Lower lobe of right lung (tissue), 2 donors: ENCODE measurements at places on chromosomes 7 and 10. TPM values are rescaled to one million over a fixed set of nuclear protein-coding genes. Genes with fewer than 3 reads are reported as not detected.

GRCh38 chr7:73701357-73701995 is 18.0 kb downstream of the STX1A start:
- DNase-seq, result no peak
- H3K4me1 ChIP-seq, result peaks cover 17% of the 10 kb centered on the region
- H3K27me3 ChIP-seq, result no peaks in the 10 kb centered on the region
- no peak overlapping the region for H3K4me3 ChIP-seq
- no peak overlapping the region for H3K27ac ChIP-seq

- H3K4me3 ChIP-seq, result peak overlapping the region; percentile 90
- H3K4me1 ChIP-seq, result peaks cover 34% of the 10 kb centered on the region
- peaks cover 34% of the 10 kb centered on the region for H3K36me3 ChIP-seq
- H3K27ac ChIP-seq, result peak overlapping the region; percentile 100
- H3K27me3 ChIP-seq, result no peaks in the 10 kb centered on the region
These were observed 1.2 kb downstream of the KLF6 start for GRCh38 chr10:3783682-3784432.

GRCh38 chr7:39540320-39540719 is 25.9 kb upstream of the YAE1 start:
- no peak overlapping the region for H3K4me3 ChIP-seq
- H3K36me3 ChIP-seq, result no peaks in the 10 kb centered on the region
- H3K27me3 ChIP-seq, result no peaks in the 10 kb centered on the region

DNA sequence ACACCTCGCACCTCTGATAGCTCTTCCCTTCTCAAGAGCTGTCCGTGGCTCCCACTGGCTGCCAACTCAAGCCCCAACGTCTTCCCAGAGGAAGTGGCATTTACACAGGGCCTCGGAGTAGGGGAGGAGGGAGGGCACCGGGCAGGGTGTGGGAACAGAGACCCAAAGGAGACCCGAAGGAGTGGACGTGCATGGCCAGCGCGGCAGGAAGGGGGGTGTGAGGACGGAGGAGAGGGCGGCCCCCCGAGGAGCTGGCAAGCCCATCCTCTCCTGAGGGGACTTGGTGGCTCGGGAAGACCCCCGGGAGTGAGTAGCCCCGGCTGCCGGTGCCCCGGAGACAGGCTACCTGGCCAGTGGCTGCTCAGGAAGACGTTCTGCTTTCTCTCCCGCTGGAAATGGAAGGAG is 85.9 kb downstream of the FOXL3 start:
- H3K4me1 ChIP-seq, result peaks cover 19% of the 10 kb centered on the region
- H3K4me3 ChIP-seq, result no peak overlapping the region
- H3K27me3 ChIP-seq, result peaks cover 17% of the 10 kb centered on the region

DNA sequence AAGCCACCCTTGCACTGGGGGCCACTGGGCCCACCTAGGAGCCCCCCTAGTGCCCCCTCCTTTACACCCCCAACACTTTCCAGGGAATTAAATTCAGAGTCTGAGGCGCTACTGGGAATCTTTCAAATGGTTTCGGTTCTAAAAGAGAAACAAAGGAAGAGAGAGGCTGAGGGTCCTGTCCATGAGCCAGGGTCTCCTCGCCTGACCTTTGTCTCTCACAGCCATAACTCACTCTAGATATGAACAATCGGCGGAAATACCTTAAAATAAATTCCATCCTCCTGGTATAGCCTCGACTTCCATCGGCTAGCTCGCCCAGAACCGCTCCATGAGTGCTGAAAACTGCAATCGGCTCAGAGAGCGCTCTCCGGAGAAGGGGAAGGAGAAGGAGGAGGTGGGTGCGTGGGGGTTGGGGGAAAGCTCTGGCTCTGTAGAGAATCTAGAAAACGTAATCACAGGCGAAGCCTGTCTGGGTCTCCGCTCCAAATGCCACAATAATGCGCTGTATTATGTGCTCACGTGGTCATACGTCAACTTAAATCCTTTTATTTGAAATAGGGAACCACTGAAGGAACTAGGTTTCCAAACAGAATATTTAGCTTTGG is 12.6 kb downstream of the HOXA4 start:
- peak overlapping the region; percentile 55 for H3K4me3 ChIP-seq
- peaks cover 14% of the 10 kb centered on the region for H3K27me3 ChIP-seq
- no peak for DNase-seq
- H3K36me3 ChIP-seq, result no peaks in the 10 kb centered on the region
- peak overlapping the region; percentile 87 for H3K27ac ChIP-seq

- peak; percentile 68 for DNase-seq
- peak overlapping the region; percentile 86 for H3K4me3 ChIP-seq
- H3K27ac ChIP-seq, result peak overlapping the region; percentile 78
- peaks cover 31% of the 10 kb centered on the region for H3K27me3 ChIP-seq
These were observed 766 bp downstream of the BAMBI start for GRCh38 chr10:28677888-28678686.

DNA sequence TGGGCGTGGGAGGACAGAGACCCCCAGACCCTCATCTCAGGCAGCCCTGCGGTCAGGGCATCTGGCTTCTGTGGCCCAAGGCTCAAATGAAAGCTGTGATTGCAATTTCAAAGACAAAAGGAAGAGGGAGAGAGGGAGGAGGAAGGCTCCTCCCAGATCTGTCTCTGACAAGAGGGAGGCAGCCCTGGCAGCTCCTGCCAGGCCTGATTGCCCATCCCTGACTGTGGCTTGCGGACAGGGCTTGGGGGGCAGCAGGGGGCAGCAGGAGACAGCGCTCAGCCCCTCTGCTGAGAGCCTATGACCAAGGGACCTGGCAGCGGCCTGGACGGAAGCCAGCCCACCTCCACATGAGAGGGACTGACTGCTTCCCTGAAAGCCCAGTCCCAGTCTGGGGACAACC is 91.8 kb downstream of the PTPRN2 start:
- H3K27ac ChIP-seq, result no peak overlapping the region
- peaks cover 11% of the 10 kb centered on the region for H3K27me3 ChIP-seq
- no peaks in the 10 kb centered on the region for H3K36me3 ChIP-seq
- H3K4me3 ChIP-seq, result no peak overlapping the region
- DNase-seq, result no peak

Gene PSPH
- 11.8 TPM for total RNA-seq

Gene DGKI
- total RNA-seq, result 0.09 TPM
